ENCODE measurements at places on chromosomes 5 and 9.

DNA sequence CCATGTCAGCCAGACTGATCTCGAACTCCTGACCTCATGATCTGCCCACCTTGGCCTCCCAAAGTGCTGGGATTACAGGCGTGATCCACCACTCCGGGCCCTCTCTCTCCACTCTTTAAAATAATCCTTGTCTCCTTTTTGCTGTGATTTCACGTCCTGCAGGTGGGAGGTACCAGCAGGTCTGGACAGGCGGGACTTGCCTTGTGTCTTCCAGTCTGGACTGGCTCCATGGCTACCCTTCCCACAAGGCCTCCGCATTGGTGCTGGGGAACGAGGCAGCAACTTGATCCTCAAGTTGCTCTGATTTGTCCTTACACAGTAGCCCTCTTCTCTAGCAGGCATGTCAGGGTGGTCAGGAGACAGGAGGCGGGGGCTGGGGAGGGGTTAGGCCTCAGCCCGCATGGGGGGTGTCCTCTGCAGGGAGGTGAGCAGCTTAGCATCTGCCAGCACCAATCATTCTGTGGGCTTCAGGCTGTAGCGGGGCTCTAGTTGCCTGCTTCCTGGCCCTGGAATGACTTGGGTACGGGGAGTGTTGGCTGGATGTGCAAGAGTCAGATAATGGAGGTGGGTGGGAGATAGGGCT is 54.3 kb downstream of the TENT4A start:
- DNase-seq: no peak

DNA sequence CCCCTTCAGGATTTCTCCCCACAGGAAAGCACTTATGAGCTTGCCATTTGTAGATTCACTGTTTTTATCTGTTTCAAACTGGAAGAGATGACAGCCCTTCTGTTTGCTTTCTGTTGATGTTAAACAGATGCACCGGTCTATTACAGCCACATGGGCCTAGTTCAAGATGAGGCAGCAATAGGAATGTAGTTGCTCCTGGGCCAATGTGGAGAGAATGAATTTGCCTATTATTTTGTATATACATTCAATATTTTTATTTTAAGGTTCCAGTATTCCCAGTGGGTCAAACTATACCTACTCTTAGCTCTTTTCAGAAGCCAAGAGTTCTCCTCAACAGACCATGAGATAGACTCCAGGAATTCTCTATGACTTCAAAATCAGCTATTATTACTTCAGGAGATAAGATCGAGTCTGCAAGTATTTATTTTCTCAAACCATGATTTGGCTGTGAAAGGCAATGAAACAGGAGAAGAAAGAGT is 461.6 kb downstream of the RASEF start:
- no peak for DNase-seq

DNA sequence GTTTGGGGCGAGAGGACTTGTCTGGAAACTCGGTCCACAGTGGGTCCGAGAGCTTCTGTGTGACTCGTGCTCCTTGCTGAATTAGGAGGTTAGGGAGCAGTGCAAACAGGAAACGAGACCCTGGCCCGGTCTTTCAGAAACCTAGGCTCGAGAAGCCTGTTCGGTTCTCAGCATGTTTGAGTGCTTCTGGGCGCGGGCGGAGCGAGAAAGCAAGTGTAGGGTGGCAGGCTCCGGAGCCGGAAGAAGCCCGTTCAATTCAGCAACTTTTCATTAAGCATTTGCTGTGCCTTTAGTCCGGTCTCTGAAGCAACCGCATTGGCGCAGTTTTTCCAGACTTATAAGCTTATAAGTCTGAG is 547 bp downstream of the CLTA start:
- no peak for DNase-seq

DNA sequence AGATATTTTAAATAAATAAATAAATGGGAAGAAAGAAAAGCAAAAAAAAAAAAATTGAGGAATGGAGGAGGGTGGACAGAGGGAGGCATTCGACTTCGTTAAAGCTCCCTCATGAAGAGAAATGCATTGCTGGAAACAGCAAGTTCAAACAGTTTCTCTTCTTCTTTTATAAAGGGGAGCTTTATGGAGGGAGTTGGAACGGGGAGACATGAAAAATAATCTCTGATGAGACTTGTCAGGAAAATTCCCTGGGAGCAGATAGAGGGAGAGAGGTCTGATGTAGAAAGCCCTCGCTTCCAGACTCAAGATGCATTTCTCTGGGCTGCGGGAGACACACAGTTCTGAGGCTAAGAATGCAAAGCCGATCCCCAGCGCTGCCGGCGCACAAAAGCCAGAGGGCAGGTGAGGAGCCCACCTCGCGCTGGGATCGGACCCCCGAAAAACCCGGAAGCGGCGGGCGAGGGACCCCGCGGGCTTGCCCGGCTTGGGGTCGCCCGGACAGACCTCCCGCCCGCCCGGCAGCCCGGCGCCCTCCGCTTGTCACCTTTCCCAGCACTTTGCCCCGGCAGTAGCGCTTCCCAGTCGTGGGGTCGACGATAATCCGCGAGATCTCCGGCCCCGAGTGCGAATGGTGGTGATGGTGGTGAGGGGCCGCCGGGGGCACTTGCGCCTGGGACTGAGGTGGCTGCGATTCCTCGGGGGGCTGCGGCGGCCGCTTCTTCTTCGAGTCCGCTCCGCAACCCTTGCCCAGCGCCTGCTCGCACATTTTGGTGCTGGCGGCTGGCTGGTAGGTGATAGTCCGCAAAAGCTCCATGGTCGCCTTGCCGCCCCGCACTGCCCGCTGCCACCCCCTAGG is 512 bp downstream of the PLK2 start:
- DNase-seq: peak; percentile 34

GRCh38 chr5:137220523-137220927 is 278.6 kb downstream of the SPOCK1 start:
- no peak for DNase-seq

- DNase-seq: no peak
Observed at GRCh38 chr9:117485176-117485575, 70.3 kb upstream of the ASTN2 start.

DNA sequence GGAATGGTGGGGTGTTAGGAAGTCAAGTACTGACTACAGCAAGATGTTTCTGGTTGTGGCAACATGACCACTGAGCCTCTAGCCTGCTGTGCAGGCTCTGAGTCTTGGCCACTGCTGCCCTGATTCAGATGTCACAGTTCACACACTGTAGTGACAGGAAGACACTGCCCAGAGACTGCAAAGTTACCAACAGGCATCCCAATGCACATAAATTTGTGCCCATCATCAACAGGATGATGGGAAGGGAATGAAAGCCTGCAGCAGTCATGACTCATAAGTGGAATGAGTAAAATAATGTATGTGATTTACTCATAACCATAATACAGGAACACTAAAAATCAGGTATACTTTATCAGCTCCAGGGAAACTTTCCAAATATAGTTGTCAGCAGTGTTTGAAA is 251.6 kb upstream of the HAPLN1 start:
- no peak for DNase-seq

DNA sequence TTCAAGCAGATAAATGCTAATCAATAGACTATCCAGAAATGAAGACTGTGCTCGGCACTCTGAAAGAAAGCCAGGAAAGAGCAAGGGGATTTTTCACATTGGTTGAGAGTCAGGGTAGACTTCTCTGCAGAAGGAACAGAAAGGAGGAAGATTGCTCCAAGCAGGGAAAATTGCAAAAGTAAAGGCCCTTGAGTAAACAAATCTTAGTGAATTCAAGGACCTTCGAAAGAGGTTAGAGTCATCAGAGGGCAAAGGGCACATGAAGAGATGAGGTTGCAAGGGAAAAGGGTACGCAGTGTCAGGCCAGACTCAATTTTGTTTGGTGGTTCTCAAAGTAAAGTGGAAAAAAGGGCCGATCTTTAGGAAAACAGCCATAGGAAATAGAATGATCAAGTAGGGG is 157.6 kb upstream of the RAI14 start:
- no peak for DNase-seq

DNA sequence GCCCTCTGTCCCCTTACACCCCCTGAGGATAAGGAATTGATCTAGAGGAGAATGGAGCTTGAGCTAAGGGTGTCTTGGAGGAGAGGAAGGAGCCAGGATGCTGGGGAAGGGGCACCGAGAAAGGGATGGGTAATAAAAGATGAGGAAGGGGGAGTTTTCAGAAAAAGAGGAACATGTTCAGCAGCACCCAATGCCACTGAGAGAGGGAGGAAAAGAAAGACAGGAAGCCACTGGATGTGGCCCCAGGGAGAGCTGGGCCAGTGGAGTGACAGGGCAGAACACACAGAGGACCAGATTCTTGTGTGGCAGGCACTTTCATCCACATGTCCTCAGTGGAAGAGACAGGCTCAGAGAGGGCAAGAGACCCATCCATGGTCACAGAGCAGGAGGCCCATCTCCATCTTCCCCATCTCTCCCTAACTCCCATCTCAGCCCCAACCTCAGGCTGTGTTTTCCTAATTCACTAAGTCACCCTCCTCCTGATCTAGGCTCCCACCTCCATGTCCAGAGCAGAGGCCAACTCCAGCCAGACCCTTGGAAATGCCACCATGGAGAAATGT is 7.2 kb downstream of the PFN3 start:
- no peak for DNase-seq

- no peak for DNase-seq
Observed at GRCh38 chr9:83041771-83042170, 21.2 kb downstream of the RASEF start.

DNA sequence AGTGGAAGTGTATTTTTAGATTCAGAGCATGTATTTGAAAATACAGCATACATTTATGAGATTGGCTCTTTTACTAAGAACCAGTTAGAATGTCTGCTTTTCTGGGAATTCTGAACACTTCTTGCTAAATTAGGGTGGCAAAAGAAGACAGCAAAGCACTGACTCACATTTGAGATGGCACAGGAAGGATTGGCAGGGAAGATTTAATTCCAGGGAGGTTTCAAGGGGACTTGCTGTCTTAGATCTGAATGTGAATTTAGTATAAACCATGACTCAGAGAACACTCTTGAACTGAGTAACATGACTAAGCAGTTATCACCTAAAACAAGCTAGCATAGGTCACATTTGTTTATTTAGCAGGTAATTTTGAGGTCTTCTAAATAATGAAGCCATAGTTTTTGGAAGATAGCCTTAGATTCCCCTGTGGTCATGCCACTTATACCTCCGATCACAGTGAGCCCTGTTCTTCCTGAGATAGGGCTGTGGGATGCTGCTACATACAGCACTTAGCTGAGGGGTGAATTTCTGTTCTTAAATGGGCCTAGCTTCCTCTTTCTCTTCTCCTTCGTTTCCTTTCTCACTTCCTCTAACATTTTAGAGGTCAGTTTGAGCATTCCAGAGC is 173.8 kb downstream of the PCSK1 start:
- no peak for DNase-seq

DNA sequence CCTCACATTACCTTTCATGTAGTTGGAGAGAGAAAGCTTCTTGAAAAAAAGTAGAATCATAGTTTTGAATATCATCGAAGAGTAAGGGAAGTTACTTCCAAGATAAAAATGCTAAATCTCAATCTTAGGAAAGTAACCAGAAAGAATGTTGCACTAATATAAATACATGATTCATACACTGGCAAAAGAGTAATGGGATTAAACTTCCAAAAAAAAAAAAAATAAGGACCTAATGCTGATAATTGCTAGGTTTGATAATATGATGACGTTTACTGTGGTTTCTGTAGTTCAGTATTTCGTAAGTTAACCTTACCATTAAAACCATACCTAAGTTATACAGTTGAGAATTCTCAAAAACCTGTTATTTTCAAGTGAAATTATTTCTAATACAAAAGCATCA is 573.8 kb upstream of the CDH9 start:
- no peak for DNase-seq

DNA sequence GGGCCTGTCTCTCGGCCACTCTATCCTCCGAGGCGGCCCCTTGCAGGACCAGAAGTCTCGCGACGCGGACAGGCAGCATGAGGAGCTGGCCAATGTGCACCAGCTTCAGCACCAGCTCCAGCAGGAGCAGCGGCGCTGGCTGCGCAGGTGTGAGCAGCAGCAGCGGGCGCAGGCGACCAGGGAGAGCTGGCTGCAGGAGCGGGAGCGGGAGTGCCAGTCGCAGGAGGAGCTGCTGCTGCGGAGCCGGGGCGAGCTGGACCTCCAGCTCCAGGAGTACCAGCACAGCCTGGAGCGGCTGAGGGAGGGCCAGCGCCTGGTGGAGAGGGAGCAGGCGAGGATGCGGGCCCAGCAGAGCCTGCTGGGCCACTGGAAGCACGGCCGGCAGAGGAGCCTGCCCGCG is 283.5 kb downstream of the ARHGEF28 start:
- DNase-seq: no peak

- DNase-seq: no peak
Observed at GRCh38 chr9:37302277-37302676, 120.2 kb upstream of the GRHPR start.

- no peak for DNase-seq
Observed at GRCh38 chr9:87556821-87557220, 59.2 kb downstream of the DAPK1 start.

DNA sequence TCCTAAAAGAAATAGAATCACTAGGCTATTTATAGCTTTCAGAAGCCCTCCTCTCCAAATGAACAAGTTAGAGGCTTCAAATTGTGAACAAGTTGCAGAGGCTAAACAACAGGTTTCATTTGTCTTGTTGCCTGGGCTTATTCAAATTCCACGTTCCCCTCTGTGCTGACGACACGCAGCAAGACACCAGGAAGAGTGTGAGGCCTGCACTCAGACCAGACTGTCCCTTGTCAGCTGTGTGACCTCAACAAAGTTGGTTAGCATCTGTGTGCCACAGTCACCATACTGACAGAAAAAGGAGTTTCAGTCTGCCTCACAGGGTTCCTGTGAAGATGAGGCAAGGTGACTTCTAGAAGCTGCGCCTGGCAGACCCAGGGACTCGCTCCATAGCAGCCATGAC is 22.1 kb upstream of the GABBR2 start:
- DNase-seq: no peak

DNA sequence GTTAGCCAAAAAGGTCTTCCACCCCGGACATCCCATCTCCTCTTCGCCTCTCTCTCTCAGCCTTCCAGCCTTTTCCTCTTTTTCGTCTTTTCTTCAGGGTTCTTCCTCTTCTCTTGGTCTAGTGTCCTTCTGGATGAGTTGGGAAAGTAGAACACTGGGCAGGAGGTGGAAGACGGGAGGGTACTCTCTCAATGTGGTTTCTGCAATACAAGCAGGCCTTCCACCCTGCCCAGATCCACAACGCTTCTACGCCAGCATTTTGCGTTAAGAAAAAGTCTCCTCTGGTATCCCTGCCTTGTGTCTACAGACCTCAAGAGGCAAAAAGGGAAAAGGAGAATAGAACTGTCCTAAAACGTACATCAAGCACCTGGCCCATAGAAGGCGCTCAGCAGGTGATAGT is 587.8 kb downstream of the BNC2 start:
- DNase-seq: no peak

- no peak for DNase-seq
Observed at GRCh38 chr5:110681109-110681508, 45.4 kb downstream of the TMEM232 start.

- DNase-seq: peak; percentile 41
Observed at GRCh38 chr5:307794-308579, 13.5 kb upstream of the AHRR start.

DNA sequence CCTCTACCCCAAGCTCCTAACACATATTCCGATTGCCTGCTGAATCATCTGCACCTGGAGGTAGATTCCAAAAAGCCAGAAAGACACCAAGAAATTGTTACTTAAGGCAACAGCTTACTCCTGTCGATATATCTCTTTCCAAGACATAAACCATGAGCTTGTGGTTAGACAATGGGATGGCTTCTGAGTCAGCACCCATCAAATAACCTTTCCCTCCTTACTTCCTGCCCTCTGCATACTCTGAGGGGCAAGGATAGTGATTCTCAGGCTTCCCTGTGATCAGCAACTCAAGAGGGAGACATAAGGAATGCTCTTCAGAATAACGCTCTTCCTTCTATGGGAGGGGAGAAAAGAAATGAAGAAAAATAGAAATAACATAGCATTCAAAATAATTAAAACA is 70.9 kb downstream of the TMEM215 start:
- no peak for DNase-seq
